AML-193 (cell line): ENCODE measurements at places on chromosomes 5 and 9.
A peak's percentile ranks its signal among the peaks of the same experiment; 100 is the strongest.

DNA sequence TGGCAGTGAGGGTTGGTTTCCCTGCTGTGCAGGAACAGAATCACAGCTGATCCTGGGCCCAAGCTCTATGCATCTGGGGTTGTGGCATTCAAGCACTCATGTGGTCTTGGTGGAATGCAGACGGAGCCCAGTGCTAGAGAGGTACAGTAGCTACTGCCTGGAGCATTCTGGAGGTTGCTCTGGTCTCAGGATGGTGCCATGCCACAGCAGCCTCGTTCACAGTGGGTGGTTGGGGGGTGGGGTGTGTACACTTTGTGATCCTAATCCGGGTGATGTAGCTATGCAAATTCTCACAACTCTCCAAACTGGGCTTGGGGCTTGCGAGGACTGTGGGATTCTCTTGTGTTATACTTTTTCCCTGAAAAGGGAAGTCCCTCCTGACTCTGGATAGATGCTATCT, 45.2 kb downstream of the FGD3 start:
- no peak for DNase-seq

DNA sequence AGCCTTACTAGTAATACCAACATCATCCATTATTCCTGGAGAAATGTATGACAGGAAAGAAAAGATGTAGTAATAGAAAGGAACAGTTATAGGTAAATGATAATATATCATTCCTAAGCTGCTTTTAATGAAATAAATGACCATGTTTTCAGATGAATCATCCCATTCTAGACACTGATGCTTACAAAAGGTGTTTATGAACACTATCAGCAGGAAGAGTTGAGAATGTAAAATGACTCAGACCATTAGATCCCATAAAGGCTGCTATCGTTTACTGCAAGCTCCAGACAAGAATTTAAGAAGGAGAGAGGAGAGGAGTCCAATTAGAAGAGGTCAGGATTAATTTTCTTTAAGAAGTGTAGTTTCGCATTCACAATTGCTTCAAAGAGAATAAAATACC, 1033.5 kb downstream of the EFNA5 start:
- DNase-seq, result no peak

GRCh38 chr5:113234546-113234945, 200.2 kb downstream of the TSSK1B start:
- no peak for DNase-seq

- no peak for DNase-seq
Measured at GRCh38 chr5:107669096-107670031, 1.4 kb downstream of the EFNA5 start.

DNA sequence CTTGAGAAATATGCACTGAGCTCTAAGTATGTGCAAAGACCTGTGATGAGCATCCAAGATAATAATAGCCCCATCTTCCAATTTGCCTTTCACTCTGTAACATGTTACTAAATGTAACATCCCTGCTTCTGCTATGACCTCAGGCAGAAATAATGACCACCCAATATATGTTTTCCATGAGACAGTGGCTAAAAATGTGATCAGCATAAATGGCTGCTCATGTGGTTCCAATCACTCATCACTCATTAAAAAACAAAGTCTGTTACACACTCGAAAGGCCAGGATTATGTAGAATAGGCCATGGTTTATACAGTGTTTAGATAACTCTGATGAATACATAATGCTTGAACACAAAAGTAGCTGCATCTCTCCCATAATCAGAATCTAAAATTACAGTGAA, 71.4 kb upstream of the MOCS2 start:
- no peak for DNase-seq

GRCh38 chr9:135440620-135441019, 39.0 kb upstream of the PPP1R26 start:
- DNase-seq, result no peak

GRCh38 chr9:131675437-131676022, 64.3 kb downstream of the RAPGEF1 start:
- peak; percentile 15 for DNase-seq

DNA sequence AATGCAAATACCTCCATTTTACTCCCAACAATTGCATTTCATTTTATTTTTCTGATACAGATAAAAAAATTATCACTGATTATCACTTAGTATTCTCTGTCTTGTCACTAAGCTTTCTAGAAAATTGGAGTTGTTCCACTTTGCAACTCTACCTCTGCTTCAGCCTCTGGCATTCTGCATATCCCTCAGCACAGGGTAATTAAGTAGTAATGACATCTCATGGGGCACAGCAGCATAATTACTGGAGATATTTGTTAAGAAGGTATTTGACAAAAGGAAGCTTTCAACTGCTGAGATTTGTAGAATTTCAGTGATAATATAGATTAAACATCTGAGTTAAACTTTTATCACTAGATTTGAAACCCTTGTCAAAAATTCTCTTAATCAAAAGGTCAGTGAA, 446.2 kb downstream of the HTR1A start:
- no peak for DNase-seq
